Hematopoietic multipotent progenitor cell (in vitro differentiated cells): ENCODE measurements at places on chromosomes 16 and 17.

DNA sequence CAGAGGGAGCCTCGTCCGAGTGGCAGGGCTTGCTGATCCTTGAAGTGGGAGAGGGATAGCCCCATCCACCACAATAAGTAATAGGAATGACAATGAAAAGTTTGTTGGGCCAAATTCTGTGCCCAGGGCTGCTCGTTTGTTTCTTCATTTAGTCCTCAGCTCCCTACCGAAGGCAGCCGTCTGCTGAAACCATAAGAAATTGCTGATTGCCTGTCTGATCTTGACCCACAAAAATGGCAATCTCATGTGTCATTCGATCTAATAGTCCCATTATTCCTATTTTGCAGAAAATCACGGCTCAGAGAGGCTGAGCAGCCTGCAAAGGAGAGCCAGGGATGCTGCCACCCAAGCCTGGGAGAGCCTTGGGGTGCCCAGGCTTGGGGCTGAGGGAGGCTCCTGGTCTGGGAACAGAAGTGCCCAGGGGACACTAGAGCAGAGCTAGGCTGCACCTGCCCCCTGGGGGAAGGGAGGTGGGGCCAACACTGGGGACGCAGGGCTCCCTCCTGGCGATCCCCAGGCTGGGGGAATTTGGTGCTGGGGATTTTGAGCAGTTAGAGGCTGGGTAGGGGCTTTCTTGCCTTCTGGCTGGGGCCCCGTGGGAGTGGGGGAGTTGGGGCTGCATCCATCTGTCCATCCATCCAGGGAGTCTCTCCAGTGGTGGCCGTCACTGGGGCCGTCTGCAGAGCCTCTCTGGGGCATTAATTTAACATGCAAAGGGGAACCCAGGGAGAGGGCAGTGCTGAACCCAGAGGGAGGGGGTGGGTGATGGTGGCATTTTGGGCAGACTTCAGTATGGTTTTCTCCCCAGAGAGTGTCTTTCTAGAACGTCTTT is 53.5 kb downstream of the SOCS1 start:
- no peak for DNase-seq

DNA sequence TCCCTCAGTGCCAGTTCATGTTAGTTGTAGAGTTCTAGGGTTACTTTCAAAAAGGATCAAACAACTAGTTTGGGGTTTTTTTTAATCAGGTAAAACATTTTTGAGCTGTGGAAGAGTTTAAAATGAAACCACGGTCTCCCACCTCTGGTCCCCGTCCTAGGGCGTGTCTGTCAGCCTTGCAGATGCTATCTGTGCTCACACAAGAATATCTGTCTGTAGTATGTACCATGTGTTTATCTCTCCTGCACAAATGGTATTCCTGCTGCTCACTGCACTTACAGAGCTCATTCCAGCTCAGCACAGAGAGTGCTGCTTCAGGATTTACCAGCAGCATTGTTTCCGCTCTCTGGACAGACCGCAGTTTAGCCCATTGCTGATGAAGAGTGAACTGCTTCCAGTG is 38.9 kb downstream of the UBN1 start:
- DNase-seq: no peak

- no peak for DNase-seq
Observed at GRCh38 chr16:56636616-56637413, 1.7 kb upstream of the MT1A start.

DNA sequence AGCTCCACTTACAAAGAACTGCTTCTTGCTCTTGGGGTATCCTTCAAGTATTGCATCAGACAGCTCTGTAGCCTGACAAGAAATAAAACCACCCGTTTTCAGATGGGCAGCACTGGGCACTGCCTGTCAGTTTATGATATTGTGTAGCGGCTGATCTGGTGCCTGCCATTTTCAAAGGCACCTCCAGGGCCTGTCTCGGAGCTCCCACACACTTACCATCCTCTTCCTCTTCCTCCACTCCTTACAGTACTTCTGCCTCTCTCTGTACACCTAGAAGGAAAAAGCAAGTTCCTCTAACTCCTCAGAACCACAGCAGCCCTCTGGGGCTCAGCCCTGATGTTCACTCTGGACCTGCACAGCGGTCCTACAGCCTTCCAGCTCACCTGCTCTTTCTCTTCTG is 4.4 kb downstream of the PSMC3IP start:
- no peak for DNase-seq

- no peak for DNase-seq
Observed at GRCh38 chr16:83231729-83232128, 576.0 kb upstream of the HSBP1 start.

DNA sequence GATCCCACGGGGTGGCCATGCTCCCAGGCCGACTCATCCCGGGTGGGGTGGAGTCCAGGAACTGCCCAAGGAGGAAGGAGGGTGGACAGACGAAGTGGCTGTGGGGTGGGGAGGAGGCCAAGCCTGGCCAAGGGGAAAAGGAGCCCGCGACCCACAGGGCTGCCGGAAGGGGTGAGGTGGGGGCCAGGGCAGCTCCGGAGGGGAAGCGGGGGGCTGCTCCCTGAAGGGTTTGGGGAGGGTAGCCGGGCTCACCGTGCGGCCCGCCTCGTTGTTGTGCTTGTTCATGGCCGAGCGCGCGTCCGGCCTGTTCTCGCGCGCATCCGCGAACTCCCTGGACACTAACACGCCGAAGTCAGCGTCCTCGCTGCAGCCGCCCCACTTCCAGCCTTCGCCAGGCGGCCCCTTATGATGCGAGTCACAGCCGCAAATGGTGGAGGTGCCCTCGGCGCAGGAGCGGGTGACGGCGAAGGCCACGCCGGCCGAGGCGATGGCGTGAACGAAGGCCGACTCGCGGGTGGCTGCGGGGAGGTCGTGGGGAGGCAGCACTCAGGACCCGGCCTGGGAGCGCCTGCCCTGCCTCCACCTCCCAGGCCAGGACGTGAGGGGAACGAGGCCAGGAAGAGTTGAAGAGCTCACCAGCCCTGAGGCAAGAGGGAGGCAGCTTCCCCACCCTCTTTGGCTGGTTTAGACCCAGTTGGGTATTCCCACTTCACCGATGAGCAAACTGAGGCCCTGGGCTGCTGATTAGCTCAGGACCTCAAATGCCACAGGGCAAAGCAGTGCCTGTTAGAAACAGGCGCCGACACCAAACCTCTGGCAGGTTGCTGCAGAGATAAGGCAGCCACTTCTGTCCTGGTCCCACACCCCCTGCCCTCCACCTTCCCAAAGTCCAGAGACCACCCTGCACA is 48.7 kb downstream of the WNT3 start:
- DNase-seq: no peak

GRCh38 chr17:8160741-8161221 is 2.0 kb downstream of the VAMP2 start:
- DNase-seq: no peak

DNA sequence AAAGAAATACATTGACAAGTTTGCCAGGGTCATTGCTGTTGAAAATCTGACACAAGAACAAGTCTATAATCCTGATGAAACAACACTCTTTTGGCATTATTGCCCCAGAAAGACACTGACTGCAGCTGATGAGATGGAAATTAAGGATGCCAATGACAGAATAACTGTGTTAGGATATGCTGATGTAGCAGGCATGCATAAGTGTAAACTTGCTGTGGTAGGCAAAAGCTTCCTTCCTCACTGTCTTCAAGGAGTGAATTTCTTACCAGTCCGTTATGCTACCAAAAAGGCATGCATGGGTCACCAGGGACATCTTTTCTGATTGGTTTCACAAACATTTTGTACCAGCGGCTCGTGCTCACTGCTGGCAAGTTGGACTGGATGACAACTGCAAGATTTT is 10.5 kb downstream of the GDPD1 start:
- no peak for DNase-seq

- no peak for DNase-seq
Observed at GRCh38 chr17:68433911-68434508, 23.3 kb downstream of the WIPI1 start.

DNA sequence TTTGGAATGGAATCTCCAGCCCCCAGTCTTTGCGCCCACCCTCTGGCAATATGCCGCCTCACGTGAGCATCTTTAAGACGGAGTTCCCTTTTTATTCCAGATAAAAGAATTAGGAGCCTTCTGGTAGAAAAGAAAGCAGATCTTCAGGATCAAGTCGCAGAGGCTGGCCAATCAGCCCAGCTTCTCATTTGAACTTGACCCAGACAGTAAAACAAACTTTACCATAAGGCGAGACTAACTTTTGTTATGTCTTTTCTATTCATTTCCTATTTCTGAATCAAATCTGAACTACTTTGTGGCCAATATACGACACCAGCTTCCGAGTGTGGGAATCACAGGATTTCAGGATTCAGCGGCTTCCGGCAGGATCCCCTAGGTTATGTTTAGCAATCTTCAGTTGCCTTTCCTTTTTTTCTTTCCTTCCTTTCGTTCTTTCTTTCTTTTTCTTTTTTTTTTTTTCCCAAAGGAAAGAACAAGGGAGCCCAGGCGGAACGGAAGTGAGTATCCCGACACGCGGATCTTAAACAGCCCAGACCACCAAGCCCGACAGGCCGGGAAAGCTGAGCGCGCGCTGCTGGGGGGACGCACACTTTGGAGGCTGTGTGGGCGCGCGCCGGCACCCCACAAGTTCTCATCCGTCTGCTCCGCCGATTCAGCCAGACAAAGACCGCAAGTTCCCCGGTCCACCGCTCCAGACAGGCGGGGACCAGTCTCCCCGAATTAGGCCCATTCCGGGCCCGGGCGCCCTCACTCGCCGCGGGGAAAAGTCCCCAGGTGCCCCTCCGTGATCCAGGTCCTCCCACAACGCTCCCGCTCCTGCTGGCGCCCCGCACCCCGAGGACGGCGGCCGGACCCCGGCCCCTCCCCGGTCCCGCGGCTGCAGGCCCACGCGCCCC is 633 bp downstream of the TBC1D16 start:
- no peak for DNase-seq
